ENCODE measurements at places on chromosomes 3 and 15.

DNA sequence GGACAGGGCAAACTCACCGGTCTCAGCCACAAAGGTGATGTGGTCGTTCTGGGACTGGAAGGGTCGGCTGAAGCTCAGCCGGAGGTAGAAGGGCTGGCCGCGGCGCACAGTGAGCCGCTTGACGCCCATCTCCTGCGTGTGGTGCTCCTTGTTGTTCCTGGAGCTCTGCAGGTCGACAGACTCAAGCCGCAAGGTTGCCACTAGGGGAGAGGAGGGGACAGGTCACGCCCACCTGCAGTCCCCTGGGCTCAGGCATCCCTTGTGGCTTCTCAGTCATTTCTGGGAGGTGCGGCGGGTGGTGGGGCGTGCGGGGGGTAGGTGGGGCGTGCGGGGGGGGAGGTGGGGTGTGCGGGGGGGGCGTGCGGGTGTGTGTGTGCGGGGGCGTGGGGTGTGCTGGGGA, 26.7 kb upstream of the TGM5 start:
- DNase-seq, result peak; percentile 15

GRCh38 chr3:48661501-48662144, 1.1 kb downstream of the CELSR3 start:
- DNase-seq, result peak; percentile 82

DNA sequence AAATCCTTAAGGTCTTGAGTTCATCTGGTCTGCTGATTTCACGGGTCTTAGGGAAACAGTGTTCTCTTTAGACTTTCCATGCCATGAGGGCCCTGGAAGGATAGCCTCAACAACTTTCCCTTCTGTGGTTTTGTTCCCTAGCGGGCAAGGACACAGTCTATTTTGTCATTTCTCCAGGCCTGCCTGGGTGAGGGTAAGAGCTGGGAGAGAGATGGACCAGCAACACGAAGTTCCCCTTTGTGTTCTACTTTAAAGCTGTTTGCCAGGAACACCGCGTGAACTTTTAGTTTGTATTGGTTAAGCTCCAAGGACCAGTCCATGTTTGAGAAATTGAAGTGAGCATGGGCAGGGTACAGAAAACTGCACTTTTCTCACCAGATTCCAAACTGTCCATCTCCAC, 20.9 kb downstream of the ST3GAL6 start:
- DNase-seq, result no peak

- DNase-seq, result no peak
Measured at GRCh38 chr3:89049119-89049518, 58.3 kb upstream of the EPHA3 start.

DNA sequence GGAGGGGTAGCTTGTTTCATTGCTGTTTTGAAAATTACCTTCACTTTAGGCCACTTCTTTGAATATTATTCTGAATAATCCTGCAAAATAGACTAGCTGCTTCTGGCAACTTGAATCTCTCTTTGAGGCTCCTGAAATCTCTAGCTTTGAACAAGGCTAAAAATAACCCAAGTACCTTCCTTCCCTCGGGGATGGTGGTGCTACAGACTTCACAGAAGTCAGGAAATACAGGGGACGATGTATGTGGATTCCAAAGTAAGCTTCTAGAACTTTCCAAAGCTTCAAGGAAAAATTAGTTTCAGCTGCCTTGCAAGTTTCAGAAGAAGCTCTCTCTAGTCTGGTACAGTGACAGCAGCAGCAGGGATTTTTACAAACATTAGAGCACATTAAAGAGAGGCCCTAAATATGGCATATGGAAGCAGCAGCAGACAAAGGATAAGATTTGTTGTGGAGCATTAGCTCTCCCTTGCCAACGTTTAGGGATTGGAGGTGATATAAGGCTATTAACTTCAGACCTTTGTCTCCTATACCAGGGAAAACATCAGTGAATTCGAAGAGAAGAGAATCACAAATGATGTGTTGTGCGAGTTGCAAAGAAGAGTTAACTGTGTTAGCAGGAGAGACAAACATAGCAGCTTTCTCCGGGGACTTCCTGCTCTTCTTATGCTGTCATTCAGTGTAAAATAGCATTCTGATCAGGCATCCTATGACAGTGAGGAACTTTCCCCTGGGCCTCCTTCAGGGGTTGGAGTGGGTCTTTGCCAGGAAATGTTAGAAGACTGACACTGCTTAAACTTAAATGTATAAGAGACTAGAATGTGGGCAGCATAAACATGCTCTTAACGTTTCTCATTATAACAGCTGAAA, 783.0 kb upstream of the ARPP21 start:
- DNase-seq, result no peak

GRCh38 chr3:164524201-164524600, 554.1 kb downstream of the SI start:
- DNase-seq, result no peak

DNA sequence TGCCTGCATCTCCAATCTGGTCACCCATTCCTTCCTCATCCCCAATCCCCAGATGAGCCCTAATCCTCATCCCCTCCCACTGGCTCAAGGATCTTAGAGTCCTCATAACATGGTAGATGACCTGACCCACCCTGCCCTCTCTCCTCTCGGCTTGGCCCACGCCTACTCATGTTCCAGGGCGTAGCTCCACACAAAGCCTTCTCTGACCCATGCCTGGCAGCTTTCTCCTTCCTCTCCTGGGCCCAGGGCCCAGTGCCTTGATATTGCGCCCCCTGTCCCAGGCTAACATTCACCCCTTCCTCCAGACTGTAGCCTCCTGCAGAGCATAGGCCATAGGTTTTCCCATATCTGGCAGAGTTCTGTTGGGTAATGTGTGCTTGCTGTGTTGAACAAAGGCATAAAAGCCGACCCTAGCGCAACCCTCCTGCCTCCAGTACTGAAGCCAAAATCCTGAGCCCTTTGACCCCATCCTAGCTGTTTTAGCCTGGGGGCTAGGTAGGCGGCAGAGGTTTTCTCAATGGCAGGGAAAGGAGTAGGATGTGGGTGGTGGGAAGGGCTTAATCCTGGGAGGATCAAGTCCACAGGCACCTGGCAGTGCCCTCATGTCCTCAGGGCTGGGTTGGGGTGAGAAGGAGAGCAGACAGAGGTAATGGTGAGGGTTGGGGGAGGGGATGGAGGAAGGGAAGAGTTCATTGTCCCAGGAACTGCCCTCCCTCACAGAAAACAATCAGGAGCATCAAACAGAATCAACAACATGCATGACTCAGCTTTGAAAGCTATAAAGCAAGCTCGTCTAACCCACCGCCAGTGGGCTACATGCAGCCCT, 35.5 kb downstream of the MESD start:
- no peak for DNase-seq

DNA sequence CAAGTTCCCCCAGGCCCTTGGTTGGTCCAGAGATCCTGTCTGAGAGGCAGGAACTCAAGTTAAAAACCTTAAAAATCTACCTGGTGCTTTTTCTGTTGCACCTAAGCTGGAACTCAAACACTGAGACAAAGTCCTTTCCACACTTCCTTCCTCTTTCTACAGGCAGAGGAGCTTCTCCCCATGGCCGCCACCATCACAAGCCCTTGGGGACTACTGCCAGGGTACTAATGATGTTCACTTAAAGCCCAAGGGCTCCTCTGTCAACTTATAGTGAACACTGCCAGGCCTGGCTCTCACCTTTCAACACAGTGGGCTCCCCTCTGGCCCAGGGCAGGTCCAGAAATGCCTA, 26.0 kb downstream of the TM4SF18 start:
- DNase-seq, result no peak

- no peak for DNase-seq
Measured at GRCh38 chr3:167451282-167451681, 22.6 kb downstream of the SERPINI2 start.

DNA sequence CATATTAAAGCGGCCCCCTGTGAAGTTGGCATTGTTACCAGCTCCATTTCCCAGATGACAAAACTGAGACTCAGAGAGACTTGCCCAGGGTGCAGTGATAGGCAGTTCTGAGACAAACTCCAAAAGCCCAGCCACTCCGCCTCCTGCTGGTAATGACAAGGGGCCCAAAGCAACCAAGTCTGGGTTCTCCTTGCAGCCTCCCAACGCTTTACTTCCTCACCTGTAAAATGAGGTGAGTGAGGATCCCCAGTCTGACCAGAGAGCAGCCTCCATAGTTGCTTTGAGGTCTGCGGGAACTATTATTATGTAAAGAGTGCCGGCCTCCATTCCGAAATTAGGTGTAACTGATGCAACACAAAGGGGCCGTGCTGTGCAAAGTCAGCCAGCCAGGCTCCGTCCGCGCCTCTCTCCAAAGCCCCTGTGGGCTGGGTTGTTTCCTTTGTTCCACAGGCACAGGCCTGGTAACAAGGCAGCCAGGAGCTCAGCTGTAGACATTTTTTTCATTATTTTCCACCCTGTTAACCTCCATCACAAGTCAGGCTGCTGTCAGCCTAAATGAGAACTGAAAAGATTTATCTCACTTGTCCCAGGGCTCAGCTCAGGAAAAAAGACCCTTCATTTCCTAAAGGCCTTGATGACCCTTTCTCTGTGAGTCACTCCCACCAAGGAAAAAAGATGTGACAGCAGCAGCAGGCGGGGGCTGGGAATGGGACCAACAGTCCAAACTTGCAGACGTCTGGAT, 139.1 kb upstream of the RAD18 start:
- DNase-seq, result no peak

DNA sequence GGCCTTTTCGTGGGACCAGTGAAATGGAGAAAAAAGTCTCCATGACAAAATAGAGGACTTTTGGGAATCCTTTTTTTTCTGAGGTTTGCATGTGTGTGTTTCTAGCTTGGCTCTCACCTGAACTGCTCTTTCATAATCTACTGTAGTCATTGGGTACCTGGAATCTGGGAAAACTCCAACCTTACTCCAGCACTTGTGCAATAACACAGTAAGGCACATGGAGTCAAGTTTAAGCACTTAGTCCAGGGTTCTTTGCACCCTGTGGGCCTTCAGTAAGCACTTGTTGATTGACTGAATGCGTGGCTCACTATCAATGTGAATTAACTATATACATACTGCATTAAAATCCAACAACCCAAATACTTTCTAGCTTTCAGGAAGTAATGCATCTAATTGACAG, 299.5 kb downstream of the ZBTB20 start:
- DNase-seq, result no peak

GRCh38 chr3:193942516-193943055, 193.4 kb upstream of the HES1 start:
- DNase-seq, result no peak

DNA sequence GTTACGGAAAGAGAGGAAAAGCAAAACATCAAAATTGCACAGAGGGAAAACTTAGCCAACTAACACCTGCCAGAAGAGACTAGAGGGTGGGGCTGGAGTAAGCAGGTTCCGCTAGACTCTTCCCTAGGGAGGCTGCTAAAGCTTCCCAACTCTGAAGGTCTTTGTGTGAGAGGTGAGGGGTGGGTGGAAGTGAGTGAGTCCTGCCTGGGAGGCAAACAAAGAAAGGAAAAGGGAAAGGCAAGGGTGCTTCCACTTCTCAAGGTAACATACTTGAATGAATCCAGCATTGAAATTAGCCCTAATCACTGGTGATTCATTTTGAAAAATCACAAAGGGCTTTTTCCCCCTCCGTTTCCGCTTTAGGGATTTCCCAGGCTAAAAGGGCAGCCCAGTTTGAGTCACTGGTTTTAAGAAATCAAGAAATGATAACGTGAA, 220.5 kb upstream of the ADAMTS9 start:
- no peak for DNase-seq

DNA sequence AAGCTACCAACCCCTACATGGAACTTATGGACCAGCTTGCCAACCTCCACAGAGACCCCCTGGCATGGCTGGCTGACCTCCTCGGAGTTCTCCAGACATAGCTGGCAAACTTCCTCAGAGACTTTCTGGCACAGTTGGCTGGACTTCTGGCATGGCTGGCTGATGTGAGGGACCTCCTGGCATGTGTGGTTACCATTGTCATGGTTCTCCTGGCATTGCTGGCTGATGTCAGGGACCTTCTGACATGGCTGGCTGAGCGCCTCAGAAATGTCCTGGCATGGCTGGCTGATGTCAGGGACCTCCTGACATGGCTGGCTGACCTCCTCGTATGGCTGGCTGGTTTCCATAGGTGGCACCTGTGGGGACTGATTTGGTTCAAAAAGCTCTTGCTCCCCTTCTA, 17.5 kb downstream of the MAP1A start:
- no peak for DNase-seq

GRCh38 chr3:134311265-134311664, 60.6 kb upstream of the RYK start:
- no peak for DNase-seq

- no peak for DNase-seq
Measured at GRCh38 chr3:13417166-13417947, 2.8 kb downstream of the NUP210 start.

DNA sequence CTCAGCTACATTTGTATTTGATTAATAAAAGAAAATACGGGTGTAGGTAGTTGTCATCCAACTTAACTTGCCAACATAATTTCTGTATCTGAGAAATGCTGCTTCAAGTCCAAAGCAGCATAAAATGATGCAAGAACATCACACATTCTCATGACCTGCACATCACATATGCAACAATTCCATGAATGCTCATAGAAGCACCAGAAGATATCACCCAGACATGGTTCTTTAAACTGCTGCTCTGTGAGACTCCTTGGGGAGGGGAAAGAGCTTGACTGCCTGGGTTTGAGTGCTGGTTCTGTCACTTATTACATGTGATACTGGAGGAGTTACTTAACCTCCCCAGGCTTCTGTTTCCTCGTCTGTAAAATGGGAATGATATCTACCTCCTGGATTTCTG, 39.4 kb downstream of the CHST14 start:
- no peak for DNase-seq

All from activated CD4-positive, alpha-beta memory T cell treated with anti-CD3 and anti-CD28 coated beads for 36 hours (primary cell).